ENCODE measurements at places on chromosomes 2 and 18.

GRCh38 chr18:55419132-55419946, 168.7 kb downstream of the TCF4 start:
- DNase-seq, result no peak

DNA sequence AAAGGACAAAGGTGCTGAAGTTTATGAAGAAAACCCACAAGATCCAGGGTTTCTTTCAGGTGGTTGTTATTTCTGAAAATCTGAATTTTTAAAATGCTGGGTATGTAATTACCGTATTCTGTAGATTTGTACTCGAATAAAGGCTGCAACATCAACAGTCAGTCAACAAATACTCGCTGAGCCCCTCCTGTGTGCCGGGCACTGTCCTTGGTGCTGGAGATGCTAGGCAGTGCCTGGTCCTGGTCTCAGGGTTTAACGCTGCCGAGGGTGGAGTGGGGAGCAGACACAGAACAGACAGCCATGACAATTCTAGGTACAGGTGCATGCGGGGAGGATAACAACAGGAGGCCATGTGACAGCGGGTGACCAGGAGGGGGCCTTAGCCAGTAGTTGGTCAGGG, 27.2 kb upstream of the PDIA6 start:
- DNase-seq, result no peak

GRCh38 chr2:105734762-105735538, 9.8 kb upstream of the NCK2 start:
- no peak for DNase-seq

DNA sequence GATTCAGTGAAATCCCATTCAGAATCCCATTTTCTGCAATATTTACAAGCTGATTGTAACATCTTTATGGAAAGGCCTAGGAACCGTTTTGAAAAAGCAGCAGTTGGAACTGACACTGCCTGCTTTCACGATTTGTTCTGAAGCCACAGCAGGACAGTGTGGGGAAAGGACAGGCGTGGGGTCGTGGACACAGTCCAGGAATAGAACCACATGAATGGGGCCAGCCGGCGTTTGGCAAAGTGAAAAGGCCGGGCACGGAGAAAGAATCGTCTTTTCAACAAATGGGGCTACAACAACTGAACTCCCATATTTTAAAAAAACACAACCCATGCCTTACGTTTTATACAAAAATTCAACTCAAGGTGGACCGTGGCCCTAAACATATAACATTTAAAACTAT, 69.8 kb downstream of the SLC66A2 start:
- no peak for DNase-seq

- DNase-seq, result no peak
These were observed 702 bp downstream of the LMAN1 start for GRCh38 chr18:59358414-59358711.

DNA sequence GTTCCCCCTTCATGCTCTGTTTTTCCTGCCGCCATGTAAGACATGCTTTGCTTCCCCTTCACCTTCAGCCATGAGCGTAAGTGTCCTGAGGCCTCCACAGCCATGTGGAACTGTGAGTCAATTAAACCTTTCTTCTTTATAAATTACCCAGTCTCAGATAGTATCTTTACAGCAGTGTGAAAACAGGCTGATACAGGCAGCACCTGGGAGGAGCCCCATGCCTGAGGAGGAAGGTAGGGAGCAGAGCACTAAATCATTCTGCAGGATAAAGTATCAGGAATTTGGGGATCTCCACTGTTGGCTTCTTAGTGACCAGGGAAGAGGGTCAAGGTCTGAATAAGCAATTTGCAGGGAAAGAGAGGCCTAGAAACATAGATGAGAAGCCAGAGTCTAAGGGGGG, 78.0 kb downstream of the KCNF1 start:
- no peak for DNase-seq

- DNase-seq, result no peak
These were observed 120.4 kb downstream of the DCDC2C start for GRCh38 chr2:3823748-3824147.

DNA sequence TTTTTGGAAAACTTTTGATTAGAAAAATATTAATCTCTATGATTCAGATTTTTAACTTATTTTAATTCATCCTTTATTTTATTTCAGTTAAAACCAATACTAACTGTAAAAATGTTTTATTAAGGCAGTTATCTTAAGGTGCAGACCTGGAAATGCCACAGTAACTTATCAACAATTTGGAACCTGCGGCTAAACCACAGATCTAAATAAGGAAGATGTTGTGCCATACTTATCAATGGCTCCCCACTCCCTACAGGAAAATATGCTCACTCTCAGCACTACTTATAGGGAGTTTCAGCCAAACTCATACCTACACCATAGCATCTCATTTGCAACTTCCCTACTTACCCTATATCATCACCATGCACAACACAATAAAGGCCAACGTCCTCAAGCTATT, 226.9 kb upstream of the KYNU start:
- no peak for DNase-seq
